ENCODE measurements at places on chromosomes 12 and 14. TPM values are rescaled to one million over a fixed set of nuclear protein-coding genes. Genes with fewer than 3 reads are reported as not detected.

GRCh38 chr14:61973981-61974380 lies 211.8 kb downstream of the SNAPC1 start:
- DNase-seq = no peak

DNA sequence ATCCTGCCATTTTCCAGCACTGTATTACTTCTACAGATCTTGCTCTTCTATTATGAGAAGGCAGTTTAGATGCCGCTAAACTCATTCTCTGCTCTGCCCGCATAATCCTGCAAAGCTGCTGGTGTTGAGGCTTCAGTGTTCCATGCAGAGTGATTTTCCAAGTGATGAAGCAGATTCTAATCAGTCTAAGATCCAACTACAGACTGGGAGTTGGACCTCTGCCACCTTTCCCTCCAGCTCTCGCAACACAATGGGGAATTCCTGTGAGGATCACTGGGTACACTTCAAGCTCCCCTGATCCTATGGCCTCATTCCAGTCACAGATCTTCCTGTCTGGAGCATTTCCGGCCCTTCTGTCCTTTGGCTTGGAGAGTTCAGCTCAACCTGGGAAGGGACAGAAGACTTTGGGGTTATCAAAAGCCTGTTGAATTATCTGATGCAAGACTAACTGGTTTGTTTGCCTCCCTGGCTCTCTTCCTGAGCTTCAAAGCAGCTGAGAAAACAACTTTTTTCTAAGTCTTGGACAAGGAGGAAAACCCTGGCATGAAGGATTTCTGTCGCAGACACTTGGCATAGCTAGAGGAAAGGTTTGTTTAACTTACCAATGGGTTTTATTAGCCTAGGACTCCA lies 333.9 kb downstream of the ZFP36L1 start:
- DNase-seq = no peak

DNA sequence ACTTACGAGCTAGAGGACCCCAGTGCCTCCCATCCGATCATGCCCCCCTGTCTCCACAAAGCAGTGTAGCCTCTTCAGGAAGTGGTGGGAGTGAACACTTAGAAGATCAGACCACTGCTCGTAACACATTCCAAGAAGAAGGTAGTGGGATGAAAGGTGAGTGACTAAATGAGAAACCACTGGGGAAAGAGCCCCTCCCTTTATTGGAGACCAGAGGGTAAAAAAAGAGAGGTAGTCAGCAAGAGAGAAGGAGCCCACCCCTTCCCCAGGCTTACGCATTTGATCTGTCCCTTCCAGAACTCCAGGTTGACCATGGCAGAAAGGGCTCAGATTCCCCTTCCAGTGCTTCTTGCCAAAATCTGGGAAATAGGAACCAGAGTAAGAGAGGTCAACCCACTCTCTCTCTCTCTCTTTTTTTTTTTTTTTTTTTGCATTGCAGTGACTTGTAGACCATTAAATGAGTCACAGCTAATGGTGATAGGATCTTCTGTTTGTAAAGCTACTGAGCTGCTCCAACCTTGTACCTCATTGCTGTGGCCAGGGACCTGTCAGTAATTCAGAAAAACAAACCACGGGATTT lies 165.4 kb downstream of the GCH1 start:
- DNase-seq = no peak

TAS2R43 gene
- not detected for total RNA-seq

GRCh38 chr12:52608826-52609630 lies 7.8 kb upstream of the KRT72 start:
- DNase-seq = no peak

DNA sequence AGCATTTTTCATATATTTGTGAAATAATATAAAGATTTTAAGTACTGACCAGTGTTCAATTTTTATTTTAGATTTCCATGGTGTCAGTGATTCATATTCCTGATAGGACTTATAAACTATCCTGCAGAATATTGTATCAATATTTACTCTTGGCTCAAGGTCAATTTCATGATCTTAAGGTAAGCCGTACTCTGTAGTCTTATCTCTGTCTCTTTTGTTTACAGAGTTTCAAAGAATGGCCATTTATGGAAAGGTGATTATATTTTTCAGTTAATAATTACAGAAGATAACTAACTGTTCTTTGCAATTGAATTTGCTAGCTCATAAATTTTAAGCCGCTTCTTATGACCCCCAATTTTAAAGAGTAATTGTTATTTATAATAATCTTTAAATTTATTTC lies 27.9 kb downstream of the CGRRF1 start:
- no peak for DNase-seq

DNA sequence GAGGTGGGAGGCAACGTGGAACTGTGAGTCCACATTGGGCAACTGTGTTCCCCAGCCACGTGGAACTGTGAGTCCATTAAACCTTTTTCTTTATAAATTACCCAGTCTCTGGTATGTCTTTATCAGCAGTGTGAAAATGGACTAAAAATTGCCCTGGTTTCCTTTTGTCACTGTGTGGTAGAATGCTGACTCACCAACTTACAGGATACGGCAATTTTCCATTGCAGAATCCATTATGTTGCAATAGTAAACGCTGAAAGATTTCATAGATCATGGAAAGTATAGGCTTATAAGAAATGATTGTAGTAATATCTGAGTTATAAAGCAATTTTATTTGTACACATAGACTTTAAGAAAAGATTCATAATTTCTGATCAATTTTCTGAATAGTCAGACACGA lies 93.0 kb downstream of the GTF2A1 start:
- DNase-seq = no peak

- no peak for DNase-seq
Observed at GRCh38 chr14:41385797-41386196, 220.9 kb upstream of the LRFN5 start.

- no peak for DNase-seq
Observed at GRCh38 chr12:122067966-122068365, 10.6 kb upstream of the MLXIP start.

DNA sequence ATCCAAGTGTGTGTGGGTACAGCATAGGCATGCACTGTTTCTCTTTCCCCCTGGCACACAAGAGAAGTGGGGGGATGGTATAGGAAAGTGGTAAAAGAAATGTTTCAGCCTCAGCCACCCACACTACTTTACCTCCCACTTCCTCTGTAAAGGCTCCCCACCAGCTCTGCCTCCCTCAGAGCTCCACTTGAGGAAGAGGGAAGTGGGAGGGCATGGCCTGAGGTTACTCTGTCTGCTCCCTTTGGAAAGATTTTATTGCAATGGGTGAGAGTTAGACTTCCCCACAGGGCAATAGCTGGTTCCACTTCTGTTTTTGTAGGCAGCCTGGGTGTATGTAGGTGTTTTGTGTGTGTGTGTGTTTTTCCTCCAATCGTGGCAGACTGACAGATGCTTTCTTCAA lies 145.3 kb downstream of the SSPN start:
- DNase-seq = no peak

- no peak for DNase-seq
Observed at GRCh38 chr14:48584031-48584430, 908.6 kb upstream of the MDGA2 start.

- no peak for DNase-seq
Observed at GRCh38 chr12:120979862-120980696, 1.7 kb downstream of the HNF1A start.

GRCh38 chr12:109126784-109127183 lies 10.4 kb downstream of the ACACB start:
- no peak for DNase-seq

- DNase-seq = no peak
Observed at GRCh38 chr12:2017546-2018337, 13.5 kb upstream of the DCP1B start.

DNA sequence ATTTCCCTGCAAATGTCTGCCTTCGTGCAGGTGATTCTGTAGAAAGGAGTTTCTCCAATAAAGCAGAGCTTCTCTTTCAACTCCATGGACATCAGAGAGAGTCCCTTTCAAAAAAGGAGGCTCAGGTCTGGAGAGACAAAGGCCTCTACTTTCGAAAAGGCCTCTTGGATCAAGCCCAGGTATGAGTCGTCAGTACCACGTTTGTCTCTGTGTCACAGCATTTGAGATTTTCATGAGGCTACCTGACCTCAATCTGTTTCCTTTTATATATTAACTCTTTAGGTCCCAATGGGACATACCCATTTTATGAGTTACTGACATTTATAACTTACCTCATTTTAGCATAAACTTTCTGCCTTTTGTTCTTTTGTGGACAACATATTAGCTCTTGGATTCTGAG lies 290.8 kb downstream of the RPAP3 start:
- DNase-seq = no peak

SMAGP gene
- total RNA-seq = 9.2 TPM

GRCh38 chr14:99803106-99803775 lies 10.0 kb downstream of the EML1 start:
- no peak for DNase-seq

- no peak for DNase-seq
Observed at GRCh38 chr12:23217667-23218066, 592.7 kb downstream of the ETNK1 start.

- no peak for DNase-seq
Observed at GRCh38 chr14:78106381-78106780, 63.8 kb upstream of the NRXN3 start.

- peak; percentile 70 for DNase-seq
Observed at GRCh38 chr12:54352022-54352531, 12.2 kb downstream of the GPR84 start.

DNA sequence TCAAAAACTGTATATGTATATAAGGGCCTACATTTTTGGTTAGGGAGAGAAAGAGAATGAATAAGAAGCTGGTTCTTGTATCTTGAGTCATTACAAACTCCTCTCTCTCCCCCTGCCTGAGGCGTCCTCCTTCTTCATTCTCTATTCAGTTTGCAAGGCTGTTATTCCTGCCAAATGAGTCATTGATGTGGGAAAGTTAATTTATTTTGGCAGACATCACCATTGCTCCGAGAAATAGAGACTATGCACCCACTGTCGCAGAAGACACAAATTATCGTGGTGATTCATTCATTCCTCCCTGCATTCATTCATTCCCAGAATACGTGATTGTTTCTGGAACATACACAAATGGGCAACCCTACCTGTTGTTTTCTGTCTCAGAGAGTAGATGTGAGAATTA lies 112.5 kb upstream of the MED13L start:
- no peak for DNase-seq

CCDC85C gene
- 35.8 TPM for total RNA-seq

- DNase-seq = no peak
Observed at GRCh38 chr12:56374726-56375597, 12.3 kb upstream of the APOF start.

LRTM2 gene
- not detected for total RNA-seq

GRCh38 chr14:72164420-72165228 lies 232.4 kb downstream of the RGS6 start:
- DNase-seq = no peak

- DNase-seq = no peak
Observed at GRCh38 chr12:92847368-92847767, 81.7 kb downstream of the EEA1 start.

GRCh38 chr12:54216797-54217661 lies 28.2 kb upstream of the SMUG1 start:
- peak; percentile 90 for DNase-seq

DNA sequence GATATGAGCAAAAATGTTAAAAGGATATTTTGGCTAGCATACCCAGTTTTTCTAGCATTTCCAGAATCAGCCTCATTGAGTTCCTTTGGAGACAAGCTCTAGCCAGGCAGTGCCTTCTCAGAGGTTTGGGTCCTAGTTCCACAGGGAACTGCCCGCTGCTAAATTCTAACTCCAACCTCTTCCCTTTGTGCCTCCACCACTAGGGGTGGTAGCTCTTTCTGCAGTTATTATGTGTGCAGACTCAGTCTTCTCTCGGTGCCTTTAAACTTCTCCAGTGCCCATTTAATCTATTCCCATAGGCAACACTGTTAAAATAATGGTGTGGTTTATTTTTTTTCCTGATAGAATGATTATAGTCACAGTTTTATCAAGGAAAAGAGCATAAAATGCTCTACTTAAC lies 21.5 kb upstream of the SLC25A3 start:
- no peak for DNase-seq

KERA gene
- total RNA-seq = not detected

GRCh38 chr12:14954269-14954668 lies 7.1 kb downstream of the ARHGDIB start:
- no peak for DNase-seq

DIO2 gene
- 0.23 TPM for total RNA-seq
